IMR-90 (cell line): ENCODE measurements at places on chromosomes 1 and 21.
A peak's percentile ranks its signal among the peaks of the same experiment; 100 is the strongest.

DNA sequence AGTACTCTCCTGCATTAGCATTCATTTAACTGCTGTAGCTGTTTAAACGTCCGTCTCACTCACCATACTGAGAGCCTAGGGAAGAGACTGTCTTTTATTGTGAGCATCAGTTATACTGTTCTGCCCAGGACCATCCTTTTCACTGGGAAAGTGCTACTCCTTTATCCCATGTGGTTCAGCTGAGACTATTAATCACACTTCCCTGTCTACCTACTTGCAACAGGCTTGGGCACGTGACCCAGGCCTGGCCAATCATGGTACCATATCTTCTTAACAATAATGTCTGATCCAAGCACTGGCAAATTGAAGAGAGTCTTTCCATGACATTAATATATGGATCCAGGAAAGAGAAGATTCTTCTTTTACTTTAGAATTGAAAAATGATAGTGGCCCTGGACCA lies 108.1 kb downstream of the TM2D1 start:
- no peak for DNase-seq

DNA sequence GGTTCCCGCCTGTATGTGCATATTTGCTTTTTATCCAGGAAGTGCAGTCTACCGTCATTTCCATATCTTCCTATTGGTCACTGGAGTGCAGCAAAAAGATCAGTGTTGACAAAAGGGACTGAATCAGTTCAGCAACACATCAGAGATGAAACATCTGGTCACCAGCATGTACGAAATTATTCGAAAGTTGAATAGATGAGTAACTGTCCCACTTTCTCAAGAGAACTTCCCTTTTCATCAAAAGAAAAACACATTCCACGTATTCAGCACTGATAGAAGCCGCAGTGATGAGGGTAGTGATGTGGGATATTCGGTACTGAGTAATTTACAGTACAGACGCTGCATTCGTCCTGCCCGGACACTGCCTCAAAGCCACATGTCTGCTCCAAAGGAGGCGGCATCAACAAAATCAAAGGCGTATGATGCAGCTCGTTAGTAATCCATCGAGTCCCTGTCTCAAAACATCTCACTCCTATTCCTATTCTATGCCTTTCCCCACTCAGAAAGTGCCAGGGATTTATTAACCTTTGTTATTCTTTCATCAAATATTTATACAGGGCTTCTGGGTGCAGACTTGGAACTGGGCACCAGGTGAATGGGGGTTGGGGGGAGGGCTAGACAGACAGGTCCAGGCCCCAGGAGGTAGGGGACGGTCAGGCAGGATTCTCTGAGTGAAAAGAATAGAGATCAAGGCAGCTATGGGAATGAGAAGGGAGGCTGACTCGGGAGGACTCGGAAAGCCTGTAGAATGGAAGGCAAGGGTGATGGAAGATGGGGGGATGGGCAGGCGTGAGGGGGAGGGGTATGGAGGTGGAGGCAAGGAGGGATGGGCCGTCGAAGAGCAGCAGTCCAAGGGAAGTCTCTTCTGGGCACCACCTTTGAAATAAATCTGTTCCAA lies 79.5 kb upstream of the SLC45A1 start:
- peak; percentile 99 for DNase-seq

GRCh38 chr1:154714052-154714623 lies 106.2 kb upstream of the ADAR start:
- no peak for DNase-seq

- DNase-seq: no peak
Measured at GRCh38 chr1:229159668-229160544, 111.0 kb upstream of the RAB4A start.

GRCh38 chr1:30870035-30870434 lies 38.5 kb downstream of the SDC3 start:
- no peak for DNase-seq

DNA sequence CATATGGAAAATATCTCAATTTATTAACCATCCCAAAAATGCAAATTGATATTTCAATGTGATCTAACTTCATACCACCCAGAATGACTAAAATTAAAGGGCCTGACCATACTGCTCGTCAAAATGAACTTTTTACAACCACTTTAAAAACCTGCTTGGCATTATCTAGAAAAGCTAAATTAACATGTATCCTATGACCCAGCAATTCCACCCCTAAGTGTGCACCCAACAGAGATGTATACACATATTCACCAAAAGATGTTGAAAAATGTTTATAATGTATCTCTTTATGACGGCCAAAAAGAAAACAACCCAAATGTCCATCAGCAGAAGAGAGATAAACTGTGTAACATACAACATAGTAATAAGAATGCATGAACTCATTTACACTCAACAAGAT lies 1.6 kb upstream of the BCAR3 start:
- no peak for DNase-seq

DNA sequence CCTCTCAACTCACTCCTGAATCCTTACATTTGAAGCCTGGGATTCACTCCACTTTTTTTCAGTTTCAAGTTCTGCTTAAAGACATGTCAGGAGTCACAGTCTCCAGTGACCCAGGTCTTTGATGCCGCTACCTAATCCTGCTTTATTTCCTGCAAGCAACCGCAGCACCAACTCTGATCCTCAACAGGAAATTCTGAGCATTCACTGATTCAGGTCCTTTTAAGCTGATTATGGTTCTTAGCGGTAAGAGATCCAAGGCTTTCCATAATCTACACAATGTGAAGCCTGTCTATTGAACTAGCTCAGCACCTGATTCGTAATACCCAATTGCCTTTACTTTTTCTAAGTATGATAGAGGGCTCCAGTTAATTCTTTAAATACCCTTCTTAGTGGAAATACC lies 43.7 kb upstream of the PIGC start:
- no peak for DNase-seq

GRCh38 chr1:209749205-209749604 lies 6.6 kb upstream of the TRAF3IP3 start:
- no peak for DNase-seq

- peak; percentile 74 for DNase-seq
Measured at GRCh38 chr1:42221952-42222606, 57.5 kb upstream of the GUCA2A start.

DNA sequence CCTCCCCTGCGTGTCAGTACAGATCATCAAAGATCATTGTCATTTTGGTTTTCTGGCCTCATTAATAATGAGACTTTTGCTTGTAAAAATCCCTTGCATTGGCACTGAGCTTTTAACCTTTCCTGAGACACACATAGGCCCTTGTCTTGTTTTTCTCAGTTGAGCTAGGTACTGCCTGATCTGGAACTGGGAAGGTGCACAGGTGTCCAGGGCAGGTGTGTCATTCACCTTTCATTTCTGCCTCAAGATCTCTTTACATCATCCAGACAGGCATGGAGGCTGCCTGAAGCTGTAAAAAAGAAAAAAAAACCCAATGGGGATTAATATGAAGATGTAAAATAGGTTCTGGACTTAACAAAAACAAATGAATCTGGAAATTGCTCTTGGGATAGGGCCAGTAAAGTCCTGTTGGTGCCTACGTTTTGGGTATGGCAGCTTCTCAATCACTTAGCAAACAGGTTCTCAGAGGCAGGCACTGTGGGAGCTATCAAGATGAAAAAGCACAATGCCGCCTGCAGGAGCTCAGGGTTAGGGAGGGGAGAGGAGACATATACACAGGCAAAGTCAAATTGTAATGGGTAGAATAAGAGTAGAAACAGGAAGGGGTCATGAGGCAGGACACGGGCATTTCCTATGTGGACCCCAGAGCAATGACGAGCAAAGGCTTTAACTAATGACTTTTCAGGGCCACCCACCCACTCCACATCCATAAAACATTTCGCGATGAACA lies 1.0 kb upstream of the KCNC4 start:
- DNase-seq: no peak

- DNase-seq: peak; percentile 41
Measured at GRCh38 chr1:147515045-147515869, 26.0 kb upstream of the BCL9 start.

GRCh38 chr1:204932573-204932909 lies 61.9 kb downstream of the NFASC start:
- DNase-seq: no peak

GRCh38 chr1:81808760-81809159 lies 8.0 kb downstream of the ADGRL2 start:
- DNase-seq: no peak

GRCh38 chr1:221961532-221962292 lies 219.8 kb upstream of the DUSP10 start:
- DNase-seq: peak; percentile 61

DNA sequence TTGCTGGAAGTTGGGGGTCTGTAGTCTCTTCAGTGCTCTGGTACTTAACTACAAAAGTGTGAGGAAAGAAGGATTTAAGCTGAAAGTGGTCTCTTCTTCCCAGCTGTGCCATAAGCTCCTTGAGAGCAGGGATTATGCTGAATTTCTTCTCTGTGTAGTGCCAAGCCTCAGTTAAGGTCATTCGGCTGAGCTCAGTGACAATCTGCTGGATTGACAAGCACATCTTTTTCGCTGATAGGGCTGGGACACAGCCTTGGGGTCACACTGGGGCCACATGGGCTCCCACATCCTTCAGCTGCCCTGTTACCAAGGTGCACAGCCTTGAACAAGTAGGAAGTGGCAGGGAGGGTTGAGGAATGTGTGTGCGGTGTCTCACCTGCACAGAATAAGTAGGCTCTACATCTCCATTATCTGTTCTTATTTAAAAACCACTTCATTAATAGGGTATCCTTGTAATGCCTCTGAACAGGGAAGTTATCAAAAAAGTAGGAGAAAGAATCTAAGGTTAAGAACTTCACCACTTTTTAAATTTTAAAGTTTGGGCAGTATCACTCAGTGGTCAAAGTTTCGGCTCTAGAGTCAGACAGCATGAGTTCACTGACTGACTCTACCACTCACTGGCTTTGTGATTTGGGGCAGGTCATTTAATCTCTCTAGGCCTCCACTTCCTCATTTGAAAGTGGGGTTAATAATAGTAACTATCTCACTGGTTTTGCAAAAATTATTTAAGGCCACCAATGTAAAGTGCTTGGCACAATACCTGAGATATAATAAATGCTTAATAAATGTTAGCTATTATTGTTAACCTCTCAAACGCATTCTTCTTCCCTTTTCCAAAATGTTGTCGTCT lies 10.3 kb downstream of the ZBTB40 start:
- DNase-seq: no peak

DNA sequence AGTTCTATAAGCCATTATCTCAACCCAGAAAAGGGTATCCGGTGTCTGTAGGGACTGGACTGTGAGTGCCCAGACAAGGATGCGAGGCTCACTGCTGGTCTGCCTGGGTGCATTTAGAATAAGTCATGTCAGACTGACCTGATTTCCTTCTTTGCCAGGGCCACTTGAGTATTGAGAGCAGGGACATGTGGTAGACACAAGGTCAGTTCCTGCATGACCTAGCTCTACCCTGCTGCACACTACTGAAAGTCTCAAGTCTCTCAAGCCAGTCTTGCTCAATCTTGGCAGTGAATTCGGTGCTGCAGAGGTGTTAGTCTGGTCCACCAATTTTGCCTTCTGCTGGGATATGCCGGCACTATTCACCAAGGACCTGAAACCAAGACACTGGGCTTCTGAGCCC lies 180.1 kb downstream of the C1orf94 start:
- DNase-seq: no peak

- no peak for DNase-seq
Measured at GRCh38 chr1:161498646-161499045, 6.6 kb upstream of the FCGR2A start.

DNA sequence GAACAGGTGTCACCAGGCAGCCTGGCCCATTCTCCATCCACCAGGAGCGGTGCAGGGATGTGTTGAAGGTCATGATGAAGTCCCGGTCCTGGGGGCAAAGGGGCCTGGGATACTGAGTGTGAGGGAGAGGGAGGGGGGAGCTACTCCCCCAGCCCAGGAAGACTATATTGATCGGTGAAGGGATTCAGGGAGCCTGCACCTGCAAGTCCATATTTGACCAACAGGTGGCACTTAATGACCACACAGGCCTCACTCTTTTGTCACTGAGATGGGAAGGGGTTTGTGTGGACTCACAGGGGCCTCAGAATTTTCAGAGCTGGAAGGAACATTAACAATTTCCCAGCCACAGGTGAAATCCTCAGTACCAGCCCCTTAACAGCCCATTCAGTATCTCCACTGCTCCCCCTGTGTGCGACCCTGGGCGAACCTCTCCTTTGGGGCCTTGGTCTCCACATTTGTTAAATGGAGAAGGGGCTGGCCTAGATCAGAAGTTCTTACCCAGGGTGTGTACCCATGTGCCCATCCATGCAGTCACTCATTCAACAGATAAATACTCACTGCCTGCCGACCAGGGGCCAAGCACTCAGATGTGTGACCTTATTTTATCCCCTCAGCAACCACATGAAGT lies 55.6 kb downstream of the NKAIN1 start:
- peak; percentile 33 for DNase-seq

GRCh38 chr1:166865926-166866325 lies 10.1 kb downstream of the TADA1 start:
- DNase-seq: peak; percentile 39

GRCh38 chr1:224773646-224774045 lies 155.8 kb upstream of the DNAH14 start:
- no peak for DNase-seq

DNA sequence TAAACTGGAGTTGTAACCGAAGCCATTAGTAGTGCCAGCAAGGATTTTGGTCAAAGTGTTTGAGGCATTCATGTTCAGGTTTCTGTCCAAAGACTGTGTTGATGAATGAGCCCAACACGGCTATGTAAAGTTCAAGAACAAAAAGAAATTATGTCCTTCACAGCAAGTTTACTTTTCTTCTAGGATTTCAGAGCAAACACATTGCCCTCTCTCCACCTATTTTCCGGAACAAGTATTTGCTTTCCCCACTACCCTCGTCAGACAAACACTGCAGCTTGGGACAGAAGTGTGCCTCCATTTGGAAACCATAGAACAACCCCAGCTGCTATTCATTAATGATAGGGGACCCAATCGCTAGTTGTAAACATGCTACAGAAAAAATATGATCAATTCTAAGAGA lies 151.4 kb upstream of the C1orf105 start:
- no peak for DNase-seq

GRCh38 chr1:230371923-230372703 lies 54.0 kb downstream of the PGBD5 start:
- DNase-seq: no peak

GRCh38 chr1:80846966-80847365 lies 953.8 kb upstream of the ADGRL2 start:
- DNase-seq: peak; percentile 6

DNA sequence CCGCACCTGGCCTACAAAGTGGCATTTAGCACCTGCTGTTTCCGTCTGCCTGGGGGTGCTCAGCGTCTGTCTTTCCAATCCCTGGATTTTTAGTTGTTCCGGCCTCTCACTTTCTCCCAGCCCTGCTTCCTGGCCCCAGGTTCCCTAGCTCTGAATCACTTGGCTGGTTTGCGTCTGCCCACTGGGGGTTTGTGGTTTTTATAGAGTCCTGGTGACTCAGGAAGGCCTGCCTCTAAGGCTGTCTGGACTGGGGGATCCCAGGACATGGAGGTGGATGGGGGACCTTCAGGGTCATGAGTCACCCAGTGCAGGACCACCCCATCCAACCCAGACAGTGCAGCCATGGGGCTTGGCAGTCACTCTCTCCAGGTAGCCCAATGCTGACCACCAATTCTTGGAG lies 53.5 kb downstream of the MRPL37 start:
- peak; percentile 94 for DNase-seq

GRCh38 chr1:217088011-217088410 lies 364.8 kb upstream of the ESRRG start:
- DNase-seq: no peak
